ENCODE measurements at places on chromosomes 16 and 17.

- DNase-seq, result peak; percentile 58
Measured at GRCh38 chr16:59886021-59886420, 1151.9 kb upstream of the GOT2 start.

DNA sequence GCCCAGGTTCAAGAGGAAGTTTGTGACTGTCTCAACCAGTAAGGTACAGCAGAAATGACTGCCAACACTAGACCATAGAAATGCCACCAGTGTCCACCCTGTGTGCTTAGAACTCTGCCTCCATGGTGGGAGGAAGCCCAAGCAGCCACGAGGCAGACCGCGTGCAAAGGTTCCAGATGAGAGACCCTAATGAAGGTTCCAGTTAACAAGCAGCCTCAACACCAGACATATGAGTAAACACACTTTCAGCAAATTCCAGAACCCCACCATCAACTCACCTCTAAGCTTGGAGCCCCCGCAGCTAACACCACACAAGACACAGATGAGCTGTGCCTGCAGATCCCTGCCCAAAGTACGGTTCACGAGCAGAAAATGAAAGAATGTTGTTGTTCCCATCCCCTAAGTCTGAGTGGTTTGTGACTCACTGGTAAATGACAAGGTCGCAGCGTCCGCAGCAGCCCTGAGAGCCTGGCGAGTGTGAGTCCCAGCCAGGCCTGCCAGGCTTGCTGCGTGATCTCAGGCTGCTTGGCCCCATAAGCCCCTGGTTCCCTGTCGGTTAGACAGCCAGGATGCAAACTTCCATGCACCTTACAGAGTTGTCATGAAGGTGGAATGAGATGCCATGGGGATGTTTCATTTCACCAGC is 193.7 kb downstream of the C16orf95 start:
- DNase-seq, result peak; percentile 76

- DNase-seq, result no peak
Measured at GRCh38 chr16:17612336-17612735, 141.6 kb upstream of the XYLT1 start.

DNA sequence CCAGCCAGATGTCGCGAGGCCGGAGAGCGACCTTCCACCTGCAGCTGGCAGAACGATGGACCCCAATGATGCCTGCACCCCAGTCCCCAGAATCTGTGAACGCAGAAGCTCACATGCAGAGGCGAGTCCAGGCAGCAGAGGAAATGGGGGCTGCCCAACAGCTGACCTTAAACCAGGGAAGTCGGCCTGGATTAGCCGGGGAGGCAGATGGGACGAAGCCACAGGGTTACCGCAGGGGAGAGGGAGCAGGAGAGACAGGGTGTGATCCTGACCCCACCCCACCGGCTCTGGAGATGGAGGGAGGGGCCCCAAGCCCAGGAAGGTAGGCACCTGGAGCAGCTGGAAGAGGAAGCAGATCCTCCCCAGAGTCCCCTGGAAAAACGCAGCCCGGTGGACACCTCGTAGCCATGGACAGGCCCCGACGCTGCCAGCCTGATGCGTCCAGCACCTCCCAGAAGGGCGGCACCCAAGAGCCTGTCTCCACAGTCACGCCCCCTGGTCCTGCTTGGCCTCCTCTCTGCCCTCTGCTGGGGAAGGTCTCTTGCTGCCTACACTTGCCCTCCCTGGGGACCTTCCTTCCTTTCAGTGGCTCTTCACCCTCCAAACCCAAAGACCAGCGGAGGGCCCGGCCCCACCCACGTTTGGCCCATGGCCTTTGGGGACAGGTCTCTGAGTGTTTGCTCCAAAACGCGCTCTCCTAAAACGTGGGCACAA is 37.3 kb downstream of the PIEZO1 start:
- DNase-seq, result no peak

DNA sequence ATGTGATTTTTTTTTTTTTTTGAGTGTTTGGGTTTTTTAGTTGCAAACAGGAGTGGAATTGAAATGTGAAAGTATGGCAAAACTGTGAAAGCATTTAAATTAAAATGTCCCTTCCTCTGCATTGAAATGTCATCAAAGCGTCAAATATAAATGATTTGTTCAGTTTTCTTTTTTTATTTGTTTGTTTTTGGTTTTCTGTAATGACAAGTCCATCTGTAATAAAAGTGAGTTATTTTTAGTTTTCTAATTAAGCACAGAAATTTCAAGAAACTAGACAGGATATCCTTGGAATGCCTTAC is 1.9 kb upstream of the TOB1 start:
- DNase-seq, result no peak

DNA sequence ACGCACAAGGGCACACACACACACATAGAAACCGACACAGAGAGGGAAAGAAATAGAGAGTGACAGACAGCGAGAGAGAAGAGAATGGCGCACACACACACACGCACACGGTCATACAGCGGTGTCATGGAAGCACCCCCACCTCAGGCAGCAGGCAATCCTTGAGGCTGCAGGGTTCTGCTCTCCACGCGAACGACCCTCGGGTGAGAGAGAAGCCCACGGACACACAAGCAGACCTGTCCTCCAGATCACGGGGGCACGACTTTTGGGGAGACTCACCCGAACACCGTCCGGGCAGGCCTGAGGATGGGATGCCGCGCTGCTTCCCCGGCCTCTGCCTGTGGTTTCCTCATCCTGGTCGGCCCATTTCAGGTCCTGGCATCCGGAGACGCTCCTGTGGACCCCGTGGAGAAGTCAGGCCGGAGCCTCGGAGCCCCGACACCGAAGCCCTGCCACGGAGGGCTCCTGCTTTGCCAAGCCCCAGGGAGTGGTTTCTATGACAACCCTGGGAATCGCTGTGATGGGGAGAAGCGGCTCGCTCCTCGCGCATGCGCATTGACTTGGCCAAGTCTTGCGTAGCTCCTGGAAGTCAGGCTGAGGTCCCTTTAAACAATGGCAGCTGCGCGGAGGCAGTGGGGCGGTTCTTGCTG is 118.2 kb upstream of the KCNJ18 start:
- DNase-seq, result peak; percentile 72

DNA sequence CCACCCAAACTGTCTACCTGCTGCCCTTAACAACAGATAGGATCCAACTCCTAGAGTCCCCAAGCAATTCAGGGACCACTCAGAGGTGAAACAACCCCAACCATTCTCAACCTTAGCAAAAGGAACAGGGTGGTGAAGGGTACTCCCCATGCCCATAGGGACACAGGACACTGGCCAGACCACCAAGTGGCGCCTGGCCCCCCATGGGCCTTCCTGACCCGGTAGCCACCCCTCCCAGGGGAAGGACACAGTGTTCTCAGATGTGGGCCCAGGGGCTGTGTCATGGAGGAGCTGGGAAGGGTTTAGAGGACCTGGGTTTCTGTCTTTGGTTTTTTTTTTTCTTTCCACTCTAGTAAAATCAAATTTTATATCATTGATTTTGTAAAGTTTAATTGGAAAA is 9.7 kb upstream of the SLC25A39 start:
- no peak for DNase-seq

DNA sequence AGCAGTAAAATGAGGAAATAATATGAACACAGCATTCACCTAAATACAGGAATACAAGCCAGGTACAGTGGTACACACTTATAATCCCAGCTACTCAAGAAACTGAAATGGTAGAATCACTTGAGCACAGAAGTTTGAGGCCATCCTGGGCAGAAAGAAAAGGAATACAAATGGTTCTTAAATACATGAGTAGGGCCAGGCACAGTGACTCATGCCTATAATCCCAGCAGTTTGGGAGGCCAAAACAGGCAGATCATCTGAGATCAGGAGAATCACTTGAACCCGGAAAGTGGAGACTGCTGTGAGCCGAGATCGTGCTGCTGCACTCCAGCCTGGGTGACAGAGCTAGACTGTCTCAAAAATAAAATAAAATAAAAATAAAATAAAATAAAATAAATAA is 23.0 kb upstream of the SMG8 start:
- DNase-seq, result no peak

- DNase-seq, result peak; percentile 44
Measured at GRCh38 chr17:44557651-44558285, 484 bp downstream of the FZD2 start.

DNA sequence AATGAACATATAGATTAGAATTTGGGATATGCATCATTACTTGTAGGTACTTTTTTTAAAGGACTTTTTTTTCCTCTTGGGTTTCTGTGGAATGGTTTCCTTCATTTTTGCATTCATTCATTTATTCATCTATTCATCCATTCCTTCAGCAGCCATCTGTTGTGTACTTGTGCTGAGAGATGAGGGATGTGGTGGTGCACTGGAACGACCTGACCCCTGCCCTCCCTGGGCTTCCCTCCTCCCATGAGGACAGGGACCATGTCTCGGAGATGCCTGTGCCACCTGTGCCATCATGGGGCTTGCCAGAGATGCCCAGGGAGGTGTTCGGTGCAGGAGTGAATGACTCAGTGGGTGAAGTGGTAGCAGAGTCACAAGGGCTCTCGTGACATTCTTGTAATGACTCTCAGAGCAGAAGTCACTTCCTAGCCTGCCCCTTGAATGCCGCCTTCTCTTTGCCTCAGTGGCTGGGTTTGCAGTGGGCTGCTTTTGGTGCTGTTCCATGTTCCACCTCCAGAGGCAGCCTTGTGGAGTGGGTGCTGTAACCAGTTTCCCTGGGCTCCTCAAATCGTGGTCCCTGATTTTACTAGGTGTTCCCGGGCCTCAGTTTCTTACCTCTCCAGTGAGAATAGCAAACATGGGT is 43.9 kb downstream of the CLEC16A start:
- DNase-seq, result no peak

GRCh38 chr16:61362585-61362984 is 673.7 kb downstream of the CDH8 start:
- no peak for DNase-seq

DNA sequence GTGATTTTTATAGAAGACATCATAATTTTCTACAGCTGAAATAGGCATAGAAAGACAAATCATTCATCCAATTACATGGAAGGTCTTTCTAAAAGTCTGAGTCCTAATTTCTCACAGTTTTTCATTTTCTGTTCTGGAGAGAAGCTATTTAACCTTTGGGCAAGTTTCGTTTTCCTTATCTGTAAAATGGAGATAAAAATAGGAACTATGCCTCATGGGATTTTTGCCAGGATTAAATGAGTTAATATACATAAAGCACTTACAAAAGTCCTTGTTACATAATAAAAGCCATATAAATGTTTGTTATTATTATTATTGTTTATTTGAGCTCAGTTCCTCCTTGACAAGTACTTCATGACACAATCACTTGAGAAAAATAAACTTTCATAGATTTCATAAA is 121.4 kb downstream of the SKAP1 start:
- DNase-seq, result no peak

GRCh38 chr16:67563708-67564468 is 1.6 kb downstream of the CTCF start:
- peak; percentile 36 for DNase-seq

DNA sequence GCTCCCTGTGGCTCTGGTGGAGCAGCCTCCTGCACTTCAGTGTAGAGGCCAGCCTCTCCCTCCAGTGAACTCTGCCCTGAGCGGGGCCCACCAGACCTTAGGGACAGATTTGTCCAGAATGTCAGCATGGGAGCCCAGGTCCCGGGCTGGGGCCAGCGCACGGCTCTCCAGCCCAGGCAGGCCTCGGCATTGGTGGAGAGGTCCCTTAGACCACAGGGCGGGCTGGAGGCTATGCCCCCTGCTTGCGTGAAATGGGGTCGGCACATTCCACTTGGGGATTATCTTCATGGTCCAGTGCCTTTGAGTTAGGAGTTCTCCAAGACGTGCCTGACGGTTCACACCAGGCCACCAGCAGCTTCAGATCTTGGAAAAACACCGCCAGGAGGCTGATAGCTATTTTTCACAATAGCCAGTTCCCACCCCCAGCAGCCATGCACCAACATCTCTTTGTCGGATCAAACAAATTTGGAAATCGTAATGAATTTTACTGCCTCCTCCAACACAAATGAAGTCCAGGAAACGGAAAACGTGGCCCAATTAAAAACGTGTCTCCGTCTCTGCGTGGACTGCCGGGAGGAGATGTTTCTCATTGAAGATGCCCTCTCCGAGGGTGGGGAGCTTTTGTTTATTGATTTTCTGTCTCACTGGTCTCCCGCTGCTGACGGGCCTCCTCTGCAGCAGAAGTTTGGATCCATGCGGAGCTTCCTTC is 110.0 kb upstream of the CIBAR2 start:
- no peak for DNase-seq

DNA sequence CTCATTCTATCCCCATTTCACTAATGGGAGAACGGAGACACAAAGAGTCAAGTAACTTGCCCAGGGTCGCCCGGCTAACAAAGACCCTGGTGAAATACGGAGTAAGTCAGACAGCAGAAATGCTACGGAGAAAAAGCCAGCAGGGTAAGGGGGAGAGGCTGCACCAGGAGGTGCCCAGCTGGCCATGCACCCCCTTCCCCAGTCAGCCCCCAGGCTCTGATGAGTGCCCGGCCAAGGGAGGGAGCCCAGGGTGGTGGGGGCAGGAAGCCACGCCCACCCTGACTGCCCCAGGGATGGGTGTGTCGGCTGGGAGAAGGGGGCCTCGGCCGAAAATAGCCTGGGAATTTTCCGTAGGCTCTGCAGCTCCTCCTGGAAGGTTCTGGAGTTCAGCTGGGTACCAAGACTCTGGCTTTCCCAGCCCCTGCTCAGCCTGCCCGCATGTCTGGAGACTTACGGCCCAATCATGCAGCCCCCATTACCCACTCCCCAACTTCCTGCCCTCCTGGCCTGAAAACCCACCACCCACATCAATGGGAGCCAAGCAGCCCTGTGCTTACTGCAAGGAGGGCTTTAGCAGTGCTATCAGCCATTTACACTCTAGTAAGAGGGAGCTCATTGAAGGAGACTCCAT is 4.2 kb downstream of the CARHSP1 start:
- peak; percentile 30 for DNase-seq

Measured in RPMI7951 (cell line).